ENCODE measurements at places on chromosomes 5 and 9.

GRCh38 chr9:38022203-38022895 is 46.7 kb downstream of the SHB start:
- DNase-seq, result no peak

GRCh38 chr9:88811511-88811910 is 179.8 kb upstream of the S1PR3 start:
- DNase-seq, result no peak

- DNase-seq, result no peak
Measured at GRCh38 chr5:160108124-160108523, 11.1 kb downstream of the PWWP2A start.

DNA sequence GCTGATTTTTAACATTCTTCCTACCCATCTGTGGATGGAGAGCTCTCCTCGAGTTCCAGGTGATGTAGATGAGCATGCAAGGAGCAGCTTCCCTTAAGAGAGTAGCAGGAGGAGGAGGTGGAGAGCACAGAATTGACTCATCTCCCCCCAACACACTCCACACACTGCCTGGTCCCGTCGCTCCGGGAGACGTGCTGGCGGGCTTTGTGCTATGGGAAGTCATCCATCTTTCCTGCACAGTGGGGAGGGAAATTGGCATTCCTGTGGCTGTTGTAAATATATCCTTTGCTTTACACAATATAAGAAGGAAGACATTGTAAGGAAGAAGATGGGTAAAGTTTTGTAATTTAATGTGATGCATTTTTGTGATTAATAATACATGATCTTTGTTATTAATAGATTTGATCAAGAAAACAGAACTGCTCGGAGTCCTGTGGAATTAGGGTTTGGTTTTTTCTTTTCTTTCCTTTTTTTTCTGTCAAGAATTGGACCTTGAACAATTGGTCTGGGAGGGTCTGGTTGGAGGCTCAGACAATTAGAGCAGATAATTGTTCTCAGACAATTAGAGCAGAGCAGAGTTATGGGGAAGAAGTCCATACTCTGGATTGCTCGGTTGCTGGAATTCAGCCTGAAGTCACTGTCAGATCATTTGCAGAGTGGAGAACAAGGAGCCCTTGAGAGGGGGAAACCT is 297.8 kb downstream of the GADD45G start:
- DNase-seq, result no peak

DNA sequence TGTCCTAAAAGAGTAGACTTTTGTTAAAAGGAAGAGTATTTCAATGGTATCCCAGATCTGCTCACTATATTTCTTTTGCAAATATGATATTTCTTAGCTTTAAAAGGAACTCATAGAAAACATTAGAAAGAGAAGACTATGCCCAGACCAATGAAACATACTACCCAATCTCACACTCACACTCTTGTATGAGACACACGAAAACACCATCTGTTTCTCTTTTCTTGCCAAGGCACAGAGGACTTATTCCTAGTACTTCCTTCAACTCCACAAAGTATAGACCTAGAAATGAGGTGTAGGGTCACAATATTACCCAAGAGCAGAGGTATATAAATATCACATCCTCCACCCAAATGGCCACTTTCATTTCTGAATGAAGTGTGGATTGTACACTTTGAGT is 292.4 kb upstream of the ACO1 start:
- DNase-seq, result no peak

- DNase-seq, result peak; percentile 15
Measured at GRCh38 chr5:36744773-36745589, 131.6 kb upstream of the NIPBL start.

DNA sequence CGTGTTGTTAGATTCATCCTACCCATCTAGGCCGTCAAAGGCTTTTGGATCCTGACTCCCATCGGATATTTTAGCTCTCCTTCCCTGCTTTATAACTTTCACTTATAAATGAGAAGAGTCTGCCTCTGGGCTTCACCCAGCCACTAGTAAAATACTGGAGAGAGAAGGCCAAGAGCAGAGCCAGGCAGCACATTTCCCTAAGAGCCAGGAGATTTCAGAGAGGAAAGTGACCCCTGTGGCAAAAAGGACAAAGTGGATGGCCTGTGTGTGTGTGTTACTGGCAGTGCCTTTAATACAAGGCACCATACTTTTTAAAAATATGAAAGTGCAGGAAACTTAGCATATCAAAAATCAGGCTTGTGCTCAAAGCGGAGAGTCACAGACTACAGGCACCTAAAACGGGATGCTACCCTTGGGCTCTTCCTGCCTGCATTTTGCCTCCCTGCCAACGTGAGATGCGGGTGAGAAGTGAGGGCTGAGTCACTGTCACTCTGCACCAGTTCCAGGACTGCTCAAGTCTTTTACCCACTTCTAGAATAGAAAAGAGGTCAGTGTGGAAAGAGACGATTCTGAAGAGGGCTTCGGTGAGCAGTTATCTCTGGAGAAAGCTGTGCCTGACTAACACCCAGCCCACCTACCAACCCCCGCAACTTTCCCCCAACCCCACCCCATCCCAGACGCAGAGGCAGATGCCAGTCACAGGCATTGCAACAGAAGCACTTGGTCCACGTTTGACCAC is 15.9 kb downstream of the NFIL3 start:
- DNase-seq, result no peak

- DNase-seq, result no peak
Measured at GRCh38 chr5:128966375-128966774, 1.1 kb downstream of the SLC27A6 start.

DNA sequence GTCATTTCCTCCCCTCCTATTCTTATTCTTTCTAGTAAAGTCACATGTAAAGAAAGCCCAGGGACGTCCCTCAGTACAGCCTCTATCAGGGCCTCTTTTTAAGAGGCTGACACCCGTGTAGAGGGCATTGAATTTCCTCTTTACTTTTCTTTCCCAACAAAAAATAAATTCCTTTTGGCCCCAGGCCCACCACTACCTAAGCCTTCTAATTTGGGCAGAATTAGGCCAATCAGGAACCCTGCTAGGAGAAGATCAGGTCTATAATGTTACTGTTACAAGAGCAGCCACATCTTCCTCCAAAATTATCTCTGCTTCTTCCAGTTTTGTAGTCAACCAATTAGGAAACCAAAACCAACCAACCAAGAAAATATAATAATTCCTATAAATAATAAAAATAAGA is 189.6 kb upstream of the NREP start:
- DNase-seq, result no peak

DNA sequence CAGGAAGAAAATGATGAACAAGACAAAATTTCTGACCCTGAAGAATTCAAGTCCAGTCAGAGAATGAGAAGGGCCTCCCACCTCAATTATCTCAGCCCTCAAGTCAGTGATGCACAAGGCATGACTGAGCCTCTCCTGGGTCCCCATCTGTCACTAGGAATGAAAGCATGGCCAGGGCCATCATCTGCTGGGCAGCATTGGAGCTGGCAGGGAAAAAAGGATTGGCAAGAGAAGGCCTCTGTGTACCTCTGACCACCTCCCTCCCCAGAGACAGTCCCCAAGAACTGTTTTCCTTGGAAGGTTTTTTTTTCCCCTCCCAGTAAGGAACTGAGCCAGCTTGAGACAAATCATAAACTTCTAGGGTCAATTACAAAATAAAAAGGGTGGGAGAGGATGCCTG is 76.7 kb downstream of the KLHL3 start:
- no peak for DNase-seq

DNA sequence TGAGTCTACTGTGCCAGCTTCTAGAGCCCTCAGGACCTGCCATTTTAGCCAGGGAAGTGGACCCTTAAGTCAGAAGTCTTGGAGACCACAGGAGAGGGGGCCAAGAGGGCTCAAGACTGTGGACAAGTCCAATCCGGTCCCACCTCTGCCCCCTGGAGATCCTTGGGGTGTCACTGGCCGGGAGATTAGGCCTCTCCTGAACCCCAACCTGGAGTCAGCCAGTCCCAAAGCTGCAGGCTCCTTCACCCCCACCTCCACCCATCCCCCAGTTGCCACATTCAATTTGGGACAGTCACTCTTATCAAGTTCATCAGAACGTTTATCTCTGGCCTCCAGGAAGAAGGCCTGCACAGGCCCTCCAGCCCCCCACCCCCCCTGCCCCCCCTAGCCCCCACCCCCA is 290 bp downstream of the SLC23A1 start:
- no peak for DNase-seq

DNA sequence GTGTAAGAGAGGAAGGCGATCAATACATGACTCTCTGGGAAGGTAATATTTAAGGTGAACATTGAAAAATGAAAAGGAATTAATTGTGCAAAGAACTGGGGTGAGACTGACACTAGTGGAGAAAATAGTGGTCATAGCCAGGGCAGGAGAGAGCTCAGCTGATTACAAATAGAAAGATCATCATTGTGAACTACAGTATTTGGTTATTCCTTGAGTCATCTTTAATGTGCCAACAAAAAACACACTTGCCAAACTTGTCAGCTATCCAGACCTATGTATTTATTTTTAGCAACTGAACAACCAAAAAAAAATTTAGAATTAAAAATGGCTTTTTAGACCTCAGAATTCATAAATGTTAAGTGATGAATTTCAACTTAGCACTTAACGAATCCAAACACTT is 749.8 kb upstream of the CDH9 start:
- no peak for DNase-seq

GRCh38 chr5:133227897-133228296 is 176.1 kb downstream of the HSPA4 start:
- no peak for DNase-seq

DNA sequence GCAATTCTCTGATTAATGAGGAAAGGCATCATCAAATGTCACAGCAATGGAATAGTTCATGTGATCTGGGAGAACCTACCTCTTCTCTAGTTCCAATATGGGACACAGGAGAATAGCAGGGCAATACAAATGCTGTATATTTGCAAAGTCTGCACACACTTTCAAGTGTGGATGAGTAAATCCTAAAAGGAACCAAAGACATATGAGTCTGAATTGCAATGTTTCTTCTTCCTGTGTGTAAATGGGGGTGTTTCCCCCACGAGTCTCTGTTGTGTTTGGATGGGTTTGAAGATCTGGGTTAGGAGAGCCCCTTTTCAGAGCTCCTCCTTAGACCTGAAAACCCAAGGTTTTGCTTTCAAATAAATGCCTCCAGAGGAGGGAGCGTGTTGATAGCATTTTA is 26.9 kb downstream of the SLC46A2 start:
- DNase-seq, result peak; percentile 43

GRCh38 chr9:24381205-24381604 is 164.5 kb downstream of the IZUMO3 start:
- DNase-seq, result no peak

- DNase-seq, result no peak
Measured at GRCh38 chr5:147065071-147065470, 169.8 kb upstream of the STK32A start.

DNA sequence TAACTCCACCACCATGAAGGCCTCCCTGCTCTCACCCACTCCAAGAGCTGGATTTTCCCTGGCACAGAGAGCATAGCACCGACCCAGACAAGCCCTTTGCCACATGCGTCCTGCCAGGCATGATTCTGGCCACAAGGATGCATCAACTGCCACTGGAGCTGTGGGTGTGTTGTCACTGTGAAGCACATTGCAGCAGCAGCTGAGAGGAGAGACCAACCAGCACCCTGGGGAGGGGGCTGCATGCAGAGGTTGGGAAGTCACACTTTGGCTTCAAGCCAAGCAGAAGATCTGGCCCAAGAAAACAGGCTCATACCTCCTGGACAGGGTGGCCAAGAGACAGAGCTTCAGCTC is 22.6 kb upstream of the PTGES start:
- DNase-seq, result no peak

DNA sequence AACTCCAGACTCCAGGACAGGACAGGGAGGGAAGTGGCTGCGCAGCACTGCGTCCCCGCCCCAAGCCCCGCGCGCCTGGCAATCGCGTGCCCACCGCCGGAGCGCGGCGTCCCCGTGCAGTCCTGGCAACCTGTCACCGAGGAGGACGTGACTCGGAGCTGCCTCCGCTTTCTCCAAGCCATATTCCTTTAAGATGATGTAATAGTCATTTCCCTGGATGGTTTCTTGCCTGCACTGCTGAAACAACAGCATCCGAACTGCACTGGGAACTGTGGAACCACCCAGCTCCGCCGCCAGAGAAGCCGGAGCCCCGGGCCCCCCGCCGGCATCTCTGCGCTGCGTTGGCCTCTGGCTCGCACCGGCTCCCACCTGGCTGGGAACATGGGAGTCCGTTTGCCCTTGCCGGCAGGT is 34.5 kb downstream of the KCTD16 start:
- no peak for DNase-seq

DNA sequence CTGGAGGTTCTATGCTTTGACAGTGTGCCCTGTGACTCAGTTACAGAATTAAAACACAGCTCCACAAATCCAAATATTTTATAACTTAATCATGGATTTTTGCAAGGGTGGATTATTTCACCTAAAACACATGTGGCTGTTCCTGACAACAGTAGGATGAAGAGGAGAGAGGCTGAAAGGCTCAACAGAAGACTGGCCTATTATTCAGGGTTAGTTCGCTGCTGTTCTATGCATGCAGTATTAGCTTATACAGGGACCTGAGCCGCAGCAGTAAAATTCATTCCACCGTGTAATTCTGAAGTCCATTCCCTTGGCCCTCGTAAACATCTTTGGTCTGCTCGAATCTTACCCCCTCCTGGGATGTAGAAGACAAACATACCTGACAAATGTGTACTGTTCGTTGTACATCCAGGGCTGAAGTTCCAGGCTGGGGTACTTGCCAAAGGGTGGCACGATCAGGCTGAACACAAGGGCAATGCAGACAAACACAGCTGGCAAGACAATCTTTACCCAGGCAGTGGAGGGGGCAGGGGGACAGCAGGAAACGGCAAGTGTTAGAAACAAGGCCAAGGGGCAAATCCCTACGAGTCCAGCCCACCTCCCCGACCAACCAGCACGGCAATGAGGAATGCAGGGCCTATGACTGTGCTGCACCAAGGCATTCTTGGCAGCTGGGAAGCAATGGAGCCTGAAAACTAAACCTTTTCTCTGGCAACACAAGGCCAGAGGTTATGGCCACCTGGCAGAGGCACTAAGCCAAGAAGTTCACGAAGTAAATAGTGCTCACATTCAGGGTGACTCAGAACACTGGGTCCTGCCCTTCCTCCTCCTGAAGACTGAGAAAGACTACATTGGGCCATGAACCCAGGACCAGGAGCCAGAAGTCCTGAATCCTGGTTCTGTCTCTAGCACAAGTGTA is 46.8 kb downstream of the NIPSNAP3B start:
- no peak for DNase-seq

DNA sequence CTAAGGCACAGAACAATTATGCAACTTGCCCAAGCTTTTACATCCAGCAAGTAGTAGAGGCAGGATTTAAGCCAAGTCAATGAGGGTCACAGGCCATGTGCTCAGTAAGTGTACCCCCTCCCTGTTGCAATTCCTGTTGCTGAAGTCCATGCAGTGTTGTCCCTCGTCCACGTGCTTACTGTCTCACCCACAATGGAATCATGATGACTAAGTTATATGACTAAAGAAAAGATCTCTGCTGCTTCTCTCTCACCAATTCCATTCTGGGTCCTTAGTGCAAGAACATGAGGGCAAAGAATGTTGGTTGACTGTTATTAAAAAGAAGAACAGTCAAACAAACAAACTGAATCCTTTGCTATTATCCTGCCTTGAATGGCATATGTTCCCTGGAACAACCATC is 233.6 kb upstream of the SLC24A2 start:
- no peak for DNase-seq

GRCh38 chr5:149938791-149939358 is 5.7 kb downstream of the PDE6A start:
- DNase-seq, result peak; percentile 90
